ENCODE measurements at places on chromosomes 3 and 15. TPM values are rescaled to one million over a fixed set of nuclear protein-coding genes. Genes with fewer than 3 reads are reported as not detected.

DLEC1 gene
- total RNA-seq, result 20.1 TPM

LARP6 gene
- not detected for total RNA-seq

SPATA12 gene
- not detected for total RNA-seq

DNA sequence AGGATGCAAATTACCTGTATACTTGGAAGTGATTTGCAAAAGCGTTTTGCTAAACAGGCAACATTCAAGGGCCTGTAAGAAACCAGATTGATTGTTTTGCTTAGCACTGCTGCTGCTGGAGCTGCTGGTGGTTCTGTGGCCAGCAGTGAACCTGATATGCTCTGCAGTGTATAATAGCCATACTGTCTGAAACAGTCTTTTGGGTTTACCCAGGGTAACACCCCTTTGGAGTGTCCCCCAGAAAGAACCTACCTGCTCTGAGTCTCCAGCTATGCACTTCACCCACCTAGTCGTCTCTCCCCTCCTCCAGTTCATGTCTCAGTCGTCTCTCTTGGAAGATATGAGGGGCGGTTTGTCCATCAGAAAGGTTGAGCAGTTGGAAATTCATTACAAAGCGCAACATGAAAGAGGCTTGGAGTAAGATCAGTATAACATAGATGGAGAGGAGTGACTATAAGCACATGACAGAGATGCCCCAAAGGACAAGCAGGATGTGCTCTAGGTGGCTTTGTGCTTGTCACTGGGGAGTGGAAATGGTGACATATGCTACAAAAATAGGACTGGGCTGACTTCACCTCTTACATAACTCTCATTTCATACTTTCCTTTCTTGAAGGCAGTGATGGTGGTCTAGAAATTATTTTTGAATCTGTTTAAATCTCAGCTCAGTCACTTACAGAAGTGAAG lies 3.8 kb downstream of the MKRN2 start:
- H3K27ac ChIP-seq, result no peak overlapping the region
- peaks cover 10% of the 10 kb centered on the region for H3K27me3 ChIP-seq
- DNase-seq, result no peak
- no peak overlapping the region for H3K4me3 ChIP-seq
- peaks cover 17% of the 10 kb centered on the region for H3K4me1 ChIP-seq

DNA sequence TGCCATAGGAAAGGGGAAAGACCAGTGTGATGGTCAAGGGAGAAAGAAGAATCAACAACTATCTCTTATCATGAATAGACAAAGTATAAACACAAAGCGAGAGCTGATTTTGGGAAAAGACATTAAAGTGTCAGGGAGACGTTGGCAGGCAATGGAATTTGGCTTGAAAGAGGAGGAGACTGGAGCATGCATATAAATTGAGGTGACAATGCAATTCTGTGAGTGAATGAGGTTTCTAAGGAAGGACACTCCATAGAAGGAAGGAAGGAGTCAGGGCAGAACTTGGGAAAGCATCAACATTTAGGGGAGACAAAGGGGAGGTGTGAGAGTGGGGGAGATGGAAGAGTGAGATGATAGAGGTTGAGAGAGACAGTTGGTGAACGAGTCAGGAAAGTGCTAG lies 543.0 kb upstream of the TBL1XR1 start:
- H3K27ac ChIP-seq, result no peak overlapping the region
- H3K4me1 ChIP-seq, result no peaks in the 10 kb centered on the region
- no peaks in the 10 kb centered on the region for H3K36me3 ChIP-seq
- H3K27me3 ChIP-seq, result no peaks in the 10 kb centered on the region

GRCh38 chr15:64911311-64912186 lies at the start of gene ANKDD1A:
Gene ANKDD1A, plus strand, starts transcription at chr15:64911902. Its CDS starts 29 bp downstream, at chr15:64911931.
- H3K36me3 ChIP-seq, result no peaks in the 10 kb centered on the region
- peak; percentile 32 for DNase-seq
- H3K4me3 ChIP-seq, result peak within 1 kb of the TSS; percentile 58
- H3K27me3 ChIP-seq, result peaks cover 27% of the 10 kb centered on the region
- no peak within 1 kb of the TSS for H3K27ac ChIP-seq

DNA sequence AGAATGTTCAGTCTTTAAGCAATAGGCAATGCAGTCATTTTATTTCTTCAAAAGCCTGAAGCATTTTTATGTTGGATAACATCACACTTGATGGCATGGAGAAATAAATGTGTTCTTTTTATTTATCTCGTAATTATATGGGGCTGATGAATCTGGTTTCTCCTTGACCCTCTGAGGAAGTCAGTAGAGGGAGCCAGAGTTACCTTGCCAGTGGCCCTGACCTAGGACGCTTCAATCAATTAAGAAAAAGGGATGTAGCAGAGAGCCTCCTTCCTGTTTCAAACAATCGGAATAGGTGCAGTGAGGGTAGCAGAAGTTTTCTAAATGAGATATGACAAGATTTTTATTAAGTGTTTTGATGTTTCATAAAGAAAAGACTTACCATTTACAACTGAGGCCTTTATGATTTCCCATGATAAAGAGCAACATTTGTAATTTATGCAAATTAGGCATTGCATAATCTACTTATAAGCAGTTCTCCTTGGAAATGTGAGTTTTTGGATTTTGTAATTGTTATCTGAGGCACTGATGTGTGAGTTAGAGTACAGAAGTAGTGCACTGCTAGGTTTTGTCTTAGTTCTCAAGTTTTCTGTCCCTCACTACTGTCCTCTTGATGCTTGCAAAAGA lies 129.1 kb downstream of the RAP2B start:
- no peaks in the 10 kb centered on the region for H3K36me3 ChIP-seq
- H3K27ac ChIP-seq, result no peak overlapping the region
- H3K4me1 ChIP-seq, result peaks cover 10% of the 10 kb centered on the region

DNA sequence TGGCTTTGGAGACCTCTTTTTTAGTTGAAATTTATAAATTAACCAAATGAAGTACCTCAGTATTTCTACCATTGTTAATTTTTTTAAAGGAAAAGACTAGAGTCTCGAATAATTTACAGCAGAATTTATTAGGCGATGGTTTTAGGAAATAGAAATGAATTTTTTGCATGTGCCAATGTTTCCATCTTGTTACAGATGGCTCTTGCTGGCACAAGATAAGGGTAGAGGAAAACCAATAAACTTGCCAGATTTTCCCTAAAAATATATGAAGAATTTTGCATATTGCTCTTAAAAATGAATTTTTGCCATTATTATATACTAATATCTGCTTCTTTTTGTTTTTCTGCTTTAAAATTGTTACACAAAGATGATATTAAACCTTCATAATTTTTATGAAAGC lies 380.7 kb downstream of the NLGN1 start:
- no peak overlapping the region for H3K27ac ChIP-seq
- H3K27me3 ChIP-seq, result no peaks in the 10 kb centered on the region
- no peaks in the 10 kb centered on the region for H3K4me1 ChIP-seq
- DNase-seq, result no peak
- H3K36me3 ChIP-seq, result no peaks in the 10 kb centered on the region

GRCh38 chr15:99424131-99424571 lies 141.6 kb upstream of the MEF2A start:
- H3K36me3 ChIP-seq, result no peaks in the 10 kb centered on the region
- peaks cover 50% of the 10 kb centered on the region for H3K4me1 ChIP-seq
- H3K4me3 ChIP-seq, result no peak overlapping the region
- no peaks in the 10 kb centered on the region for H3K27me3 ChIP-seq

- DNase-seq, result no peak
- no peak overlapping the region for H3K4me3 ChIP-seq
- no peaks in the 10 kb centered on the region for H3K27me3 ChIP-seq
- H3K27ac ChIP-seq, result no peak overlapping the region
Observed at GRCh38 chr15:56356616-56357015, 8.6 kb upstream of the TEX9 start.

DNA sequence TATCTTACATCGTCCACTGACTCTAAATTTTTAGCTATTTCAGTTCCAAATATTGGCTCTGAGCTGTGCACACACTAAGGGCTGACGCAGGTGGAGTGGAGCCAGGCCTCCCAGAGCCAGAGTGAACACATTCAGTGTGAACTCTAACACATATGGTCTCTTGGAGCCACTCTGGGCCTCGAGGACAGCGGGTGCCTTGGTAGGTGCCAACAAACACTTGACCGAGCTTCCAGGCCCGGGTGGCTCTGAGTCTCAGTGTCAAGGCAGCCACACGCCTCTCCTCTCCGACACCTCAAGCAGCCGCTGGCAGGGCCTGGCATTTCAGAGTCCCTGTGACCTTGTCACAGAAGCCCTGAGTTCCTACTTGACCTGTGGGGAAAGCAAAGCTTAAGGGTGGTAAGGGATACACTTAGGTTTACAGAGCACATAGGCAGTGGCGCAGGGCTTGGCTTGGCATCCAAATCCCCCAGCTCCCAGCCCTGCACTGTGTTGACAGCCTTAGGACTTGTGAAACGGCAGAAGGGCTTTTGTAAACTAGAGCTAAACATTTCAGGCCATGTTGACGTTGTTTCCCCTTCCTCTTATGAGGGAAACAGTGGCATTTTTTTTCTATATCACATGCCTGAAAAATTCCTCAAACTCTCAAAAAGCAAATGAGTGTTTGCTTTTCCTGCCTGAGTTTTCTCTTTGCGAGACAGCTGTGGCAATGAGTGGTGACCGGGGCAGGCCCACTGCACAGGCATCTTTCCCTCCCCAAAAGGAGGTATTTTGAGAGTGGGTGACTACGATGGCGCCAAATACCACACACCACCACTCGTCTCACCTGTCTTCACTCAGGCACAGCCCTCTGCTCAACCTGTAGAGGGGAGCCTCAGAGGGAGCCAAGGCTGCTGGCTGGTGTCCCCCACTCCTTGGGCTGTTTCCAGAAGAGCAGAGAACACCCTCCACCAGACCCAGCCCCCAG lies 60.8 kb downstream of the DAPK2 start:
- no peak for DNase-seq
- no peak overlapping the region for H3K4me3 ChIP-seq
- peaks cover under 1% of the 10 kb centered on the region for H3K4me1 ChIP-seq
- H3K27ac ChIP-seq, result no peak overlapping the region
- H3K36me3 ChIP-seq, result no peaks in the 10 kb centered on the region

GRCh38 chr15:51861557-51862359 lies 32.3 kb downstream of the TMOD3 start:
- H3K4me3 ChIP-seq, result no peak overlapping the region
- peaks cover 11% of the 10 kb centered on the region for H3K4me1 ChIP-seq
- no peaks in the 10 kb centered on the region for H3K27me3 ChIP-seq
- H3K27ac ChIP-seq, result peak overlapping the region; percentile 47
- peak; percentile 78 for DNase-seq
- H3K36me3 ChIP-seq, result peaks cover 42% of the 10 kb centered on the region

- no peak overlapping the region for H3K27ac ChIP-seq
- no peaks in the 10 kb centered on the region for H3K36me3 ChIP-seq
- H3K4me1 ChIP-seq, result no peaks in the 10 kb centered on the region
- DNase-seq, result no peak
Observed at GRCh38 chr3:36635731-36636130, 128.6 kb downstream of the DCLK3 start.

DNA sequence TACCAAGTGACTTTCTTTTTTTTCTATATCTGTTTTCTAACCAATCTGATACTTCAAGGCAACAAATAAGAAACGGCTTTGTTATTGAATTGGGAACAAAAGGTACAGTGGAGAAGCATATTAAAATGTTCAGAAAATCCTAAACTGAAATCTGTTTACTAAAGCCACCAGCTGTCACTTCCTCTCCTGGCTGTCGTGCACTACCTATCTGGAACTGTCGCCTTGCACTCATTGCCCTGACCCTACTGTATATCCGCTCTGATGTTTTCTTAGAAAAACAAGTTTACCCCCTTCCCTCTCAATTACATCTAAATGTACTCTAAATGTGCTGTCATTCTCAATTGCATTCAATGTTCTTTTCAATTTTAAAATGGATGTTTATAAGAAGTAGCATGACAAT lies 439.8 kb upstream of the ARRDC4 start:
- no peak overlapping the region for H3K27ac ChIP-seq
- no peaks in the 10 kb centered on the region for H3K27me3 ChIP-seq
- no peaks in the 10 kb centered on the region for H3K4me1 ChIP-seq
- no peaks in the 10 kb centered on the region for H3K36me3 ChIP-seq
- H3K4me3 ChIP-seq, result no peak overlapping the region
- no peak for DNase-seq

DNA sequence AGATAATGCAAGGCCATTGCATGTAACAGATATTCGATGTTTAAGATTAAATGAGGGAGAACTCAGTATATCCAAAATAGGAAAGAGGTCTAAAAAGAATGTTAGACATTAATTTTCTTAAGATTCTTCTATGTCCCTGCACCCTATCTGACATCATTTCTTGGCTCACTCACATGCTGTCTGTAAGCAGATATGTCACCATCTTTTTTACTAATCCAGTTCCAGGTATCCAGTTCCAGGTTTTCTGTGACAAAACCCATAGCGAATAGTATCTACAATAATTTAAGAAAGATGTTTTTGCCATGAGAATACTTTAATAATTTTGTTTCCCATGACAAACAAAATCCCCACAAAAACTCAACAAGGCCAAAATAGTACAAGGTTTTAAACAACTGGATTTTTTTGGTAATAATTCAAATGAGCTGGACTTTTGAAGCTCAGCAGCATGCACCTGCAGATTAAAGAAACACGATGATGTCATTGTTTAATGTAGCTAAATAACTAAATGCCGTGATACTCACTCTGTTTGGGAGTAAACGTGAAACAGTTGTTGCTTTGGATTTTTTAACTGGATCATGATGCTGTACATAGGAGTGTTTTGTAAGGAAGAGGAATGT lies 867.6 kb downstream of the EPHA3 start:
- no peak overlapping the region for H3K27ac ChIP-seq
- H3K36me3 ChIP-seq, result no peaks in the 10 kb centered on the region
- H3K4me3 ChIP-seq, result no peak overlapping the region
- H3K27me3 ChIP-seq, result no peaks in the 10 kb centered on the region
- no peaks in the 10 kb centered on the region for H3K4me1 ChIP-seq
- no peak for DNase-seq

- no peaks in the 10 kb centered on the region for H3K27me3 ChIP-seq
- peaks cover 9% of the 10 kb centered on the region for H3K4me1 ChIP-seq
- no peak for DNase-seq
- H3K4me3 ChIP-seq, result no peak overlapping the region
- no peaks in the 10 kb centered on the region for H3K36me3 ChIP-seq
- H3K27ac ChIP-seq, result no peak overlapping the region
Observed at GRCh38 chr3:170226426-170226960, 4.3 kb downstream of the PRKCI start.

- DNase-seq, result no peak
- H3K4me3 ChIP-seq, result no peak overlapping the region
- no peaks in the 10 kb centered on the region for H3K4me1 ChIP-seq
- H3K27ac ChIP-seq, result no peak overlapping the region
- no peaks in the 10 kb centered on the region for H3K27me3 ChIP-seq
Observed at GRCh38 chr3:152491922-152492321, 223.2 kb downstream of the MBNL1 start.

Data from T-cell (primary cell).